ENCODE measurements at places on chromosomes 2 and 18.

GRCh38 chr2:112153179-112153490 is 14.9 kb downstream of the FBLN7 start:
- no peak for DNase-seq

DNA sequence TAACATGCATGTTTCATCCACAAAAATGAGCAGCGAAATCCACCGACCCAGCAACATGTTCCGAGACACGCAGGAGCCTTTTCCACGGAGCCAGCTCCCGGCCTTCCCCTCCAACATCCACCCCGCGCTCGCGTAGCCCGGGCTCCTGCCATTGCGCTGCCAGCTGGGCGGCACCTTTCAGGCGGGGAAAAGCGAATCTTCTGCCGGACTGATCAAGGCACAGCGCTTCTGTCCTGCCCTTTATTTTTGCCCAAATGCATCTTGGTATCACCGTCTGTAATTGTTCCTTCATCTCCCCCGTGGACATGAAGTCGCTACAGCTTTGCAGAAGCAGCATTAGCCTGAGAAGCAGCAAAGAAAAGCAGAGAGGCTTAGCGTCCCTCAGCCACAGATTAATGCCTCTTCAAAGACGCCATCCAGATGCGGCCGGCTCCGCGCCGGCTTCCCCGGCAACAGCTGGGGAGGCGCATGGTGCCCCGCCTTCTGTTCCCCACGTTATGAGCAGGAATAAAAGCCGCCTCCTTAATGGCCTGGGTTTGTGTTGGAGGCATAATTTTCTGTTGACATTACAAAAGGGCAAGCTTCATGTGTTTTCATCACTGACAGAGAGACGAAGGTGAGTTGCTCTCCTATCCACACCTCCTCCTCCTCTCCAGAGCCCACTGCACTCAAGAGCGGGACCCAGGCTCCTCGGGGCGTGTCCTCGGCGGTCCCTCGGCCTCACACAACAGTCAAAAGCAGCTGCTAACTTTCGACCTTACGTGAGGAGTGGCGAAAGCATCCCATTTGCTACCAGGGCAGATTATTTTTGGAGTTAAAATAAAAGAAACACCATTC is 122.1 kb upstream of the SALL3 start:
- DNase-seq: no peak

GRCh38 chr2:44168681-44169154 is at the start of gene PPM1B:
PPM1B (plus strand) TSS chr2:44168875; CDS start chr2:44201200, 32,325 bp downstream.
- DNase-seq: no peak

DNA sequence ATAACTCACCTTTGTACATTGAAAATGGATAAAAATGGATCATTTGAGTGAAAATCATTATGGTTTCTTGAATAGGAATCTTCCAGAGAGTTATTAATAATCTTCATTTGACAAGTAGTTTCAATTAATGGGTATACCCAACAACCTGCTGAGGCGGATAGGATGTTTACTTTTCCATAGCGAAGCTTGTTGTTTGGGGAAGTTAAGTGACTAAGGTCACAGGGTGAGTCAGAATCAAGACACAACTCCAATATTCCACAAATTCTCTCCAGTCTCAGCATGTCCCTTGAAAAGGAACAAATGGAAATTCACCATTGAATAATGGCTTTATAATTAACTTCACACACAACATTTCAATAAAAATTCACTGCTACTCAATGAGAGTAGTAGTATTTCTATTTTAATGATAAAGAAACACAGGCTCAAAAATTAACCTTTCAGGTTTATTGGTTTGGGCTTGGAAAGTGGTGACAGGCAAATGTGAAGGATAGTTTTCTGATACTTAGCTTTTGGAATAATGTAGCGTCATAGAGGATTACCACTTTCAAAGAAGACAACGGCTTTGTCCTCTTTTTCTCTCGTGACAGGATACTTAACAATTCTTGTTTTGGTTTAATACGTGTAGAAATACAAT is 211.3 kb downstream of the GPD2 start:
- DNase-seq: no peak

GRCh38 chr18:48293954-48294898 is 115.0 kb downstream of the ZBTB7C start:
- DNase-seq: no peak

GRCh38 chr2:175929850-175930249 is 72.2 kb downstream of the LNPK start:
- DNase-seq: no peak

DNA sequence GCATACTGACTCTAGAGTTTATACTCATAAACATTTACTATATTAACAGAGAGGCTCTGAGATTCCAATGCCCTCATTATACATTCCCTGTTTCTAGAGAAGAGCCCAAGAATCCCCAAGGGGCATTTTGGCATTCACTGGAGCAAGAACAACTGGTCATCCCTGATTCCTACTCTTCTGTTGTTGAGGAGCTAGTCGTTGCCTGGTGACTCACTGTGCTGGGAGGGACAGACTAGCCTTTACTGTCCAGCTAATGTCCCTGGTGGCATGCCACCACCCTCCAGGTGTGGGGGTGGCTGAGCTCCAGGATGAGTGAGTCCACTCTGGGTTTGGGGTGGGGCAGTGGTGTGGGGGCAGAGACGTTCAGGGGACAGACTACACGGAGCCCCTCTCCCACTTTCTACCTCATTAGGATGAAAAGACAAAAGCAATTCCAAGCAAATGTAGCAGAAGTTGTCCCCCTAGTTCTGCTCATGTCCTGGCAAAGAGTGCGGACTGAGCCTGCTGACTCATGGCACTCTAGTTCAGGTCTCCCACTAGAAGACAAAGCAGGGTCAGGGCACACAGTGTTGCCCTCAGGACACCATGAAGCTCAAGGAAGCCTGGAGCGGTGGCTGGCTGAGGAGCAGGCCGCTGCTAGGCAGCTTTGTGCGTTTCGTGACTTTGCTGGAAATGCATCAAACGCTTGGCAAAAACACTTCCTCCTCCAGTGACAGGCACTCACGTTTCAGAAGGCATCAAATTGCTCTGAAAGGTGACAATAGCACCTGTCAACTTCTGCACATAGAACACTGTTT is 49.4 kb downstream of the RHOB start:
- DNase-seq: no peak

DNA sequence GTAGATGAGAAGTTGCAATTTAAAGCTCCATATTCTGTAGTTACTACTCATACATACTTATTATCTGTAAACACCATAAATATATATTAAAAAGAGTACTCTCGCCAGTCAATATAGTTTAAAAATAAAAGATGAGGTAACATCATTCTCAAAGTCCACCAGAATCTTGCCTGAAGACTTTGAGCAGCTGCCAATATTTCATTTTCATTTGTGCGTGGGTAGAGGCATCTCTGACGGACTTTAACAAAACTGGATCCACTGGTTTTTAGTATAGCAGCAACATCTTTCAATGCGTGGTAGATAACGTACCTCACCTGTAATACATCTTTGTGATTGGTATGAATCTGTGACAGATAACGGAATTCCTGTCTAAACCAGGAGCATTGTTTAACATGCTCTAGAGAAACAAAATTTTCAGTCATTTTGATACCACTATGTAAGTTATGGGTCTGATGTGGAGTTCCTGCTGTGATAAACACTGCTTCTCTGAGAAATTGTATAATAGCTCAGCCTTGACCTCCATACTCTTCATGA is 45.0 kb downstream of the WDR75 start:
- no peak for DNase-seq

DNA sequence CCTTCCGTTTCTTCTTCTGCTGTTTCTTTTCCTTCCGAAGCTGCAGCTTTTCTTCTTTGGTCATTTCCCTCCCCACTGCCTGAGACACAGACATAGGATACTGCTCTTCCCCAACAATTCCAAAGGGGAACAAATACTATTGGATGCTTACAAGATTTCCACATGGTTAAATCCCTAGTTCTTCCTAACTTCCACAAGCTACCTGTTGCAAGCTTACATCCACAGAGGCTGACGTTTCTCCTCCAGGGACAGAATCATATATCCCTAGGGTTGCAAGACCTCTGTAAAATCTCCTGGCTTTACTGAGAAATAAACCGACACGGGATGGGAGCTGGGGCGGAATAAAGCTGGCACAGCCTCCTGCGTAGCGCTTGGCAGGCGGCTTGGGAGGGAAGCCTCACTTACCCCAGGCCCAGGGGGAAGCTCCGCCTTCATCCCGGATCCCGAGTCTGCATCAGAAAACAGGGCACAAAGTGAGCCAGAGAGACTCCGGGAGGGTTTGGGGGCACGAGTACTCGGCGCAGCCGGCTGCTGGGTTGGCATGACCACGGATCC is 590 bp downstream of the EIF2B4 start:
- no peak for DNase-seq

- DNase-seq: no peak
These were observed 7.3 kb upstream of the SLC39A10 start for GRCh38 chr2:195649629-195650190.

GRCh38 chr18:34959211-34959829 is 81.9 kb upstream of the MAPRE2 start:
- no peak for DNase-seq

DNA sequence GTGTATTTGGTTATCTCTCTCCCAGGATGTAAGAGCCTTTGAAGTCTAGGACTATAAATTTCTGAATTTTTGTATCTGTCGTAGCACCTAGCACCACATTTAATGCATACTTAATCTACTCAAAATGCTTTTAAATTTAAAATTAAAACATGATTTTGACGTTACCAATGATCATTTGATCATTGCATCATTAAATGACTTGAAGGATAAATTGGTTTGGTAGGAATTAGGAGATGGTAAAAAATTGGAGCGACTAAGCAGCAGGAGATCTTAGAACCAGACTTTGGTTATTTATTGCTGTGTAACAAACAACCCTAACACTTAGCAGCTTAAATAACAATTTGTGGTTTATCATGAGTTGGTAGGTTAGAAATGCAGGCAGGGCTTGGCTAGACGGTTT is 84.9 kb downstream of the MYO3B start:
- no peak for DNase-seq

DNA sequence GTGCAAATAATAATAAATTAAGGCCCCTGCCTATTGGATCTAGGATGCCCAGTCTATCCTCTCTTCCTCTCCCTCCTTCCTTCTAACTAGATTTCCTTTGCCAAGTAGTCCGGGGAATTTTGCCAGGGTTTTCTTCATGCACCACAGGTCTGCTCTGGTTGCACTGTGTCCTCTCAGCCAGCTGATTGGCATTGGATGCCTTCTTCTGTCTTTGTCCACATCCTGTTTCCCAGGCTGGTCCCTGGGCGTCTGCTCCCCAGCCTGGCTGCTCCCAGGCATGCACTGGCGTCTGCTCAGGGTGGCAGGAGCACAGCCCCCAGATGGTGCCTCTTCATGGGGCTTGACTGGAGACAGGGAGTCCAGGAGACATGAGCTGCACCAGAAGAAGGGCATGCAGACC is 66.4 kb downstream of the GALR1 start:
- no peak for DNase-seq

GRCh38 chr2:60719331-60719730 is 36.7 kb upstream of the PAPOLG start:
- no peak for DNase-seq

DNA sequence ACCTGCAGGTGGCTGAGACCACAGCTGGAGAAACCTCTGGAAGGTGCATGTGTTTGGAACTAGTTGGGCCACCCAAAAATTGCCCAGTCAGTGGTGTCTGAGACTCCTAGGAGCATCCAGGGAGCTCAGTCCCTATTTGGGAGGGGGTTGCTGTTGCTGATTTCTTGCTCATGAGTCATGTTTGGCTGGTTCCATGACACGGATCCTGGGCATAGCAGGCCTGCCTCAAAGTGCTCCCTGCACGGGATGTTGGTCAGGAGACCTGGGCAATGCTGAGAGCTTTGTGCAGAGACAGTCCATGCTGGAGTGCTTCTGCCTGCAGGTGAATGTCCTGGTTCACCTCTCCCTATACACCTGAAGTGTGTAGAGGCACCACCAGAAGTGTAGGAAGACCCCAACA is 194.2 kb downstream of the GLI2 start:
- DNase-seq: no peak

GRCh38 chr2:70767699-70768589 is at the start of gene ADD2:
ADD2 (minus strand) TSS chr2:70768200; CDS start chr2:70706408, 61,792 bp downstream.
- no peak for DNase-seq

- DNase-seq: no peak
These were observed 34.9 kb upstream of the PTPN4 start for GRCh38 chr2:119724656-119725485.

- DNase-seq: no peak
These were observed 205.4 kb downstream of the HDAC4 start for GRCh38 chr2:239195318-239195871.

DNA sequence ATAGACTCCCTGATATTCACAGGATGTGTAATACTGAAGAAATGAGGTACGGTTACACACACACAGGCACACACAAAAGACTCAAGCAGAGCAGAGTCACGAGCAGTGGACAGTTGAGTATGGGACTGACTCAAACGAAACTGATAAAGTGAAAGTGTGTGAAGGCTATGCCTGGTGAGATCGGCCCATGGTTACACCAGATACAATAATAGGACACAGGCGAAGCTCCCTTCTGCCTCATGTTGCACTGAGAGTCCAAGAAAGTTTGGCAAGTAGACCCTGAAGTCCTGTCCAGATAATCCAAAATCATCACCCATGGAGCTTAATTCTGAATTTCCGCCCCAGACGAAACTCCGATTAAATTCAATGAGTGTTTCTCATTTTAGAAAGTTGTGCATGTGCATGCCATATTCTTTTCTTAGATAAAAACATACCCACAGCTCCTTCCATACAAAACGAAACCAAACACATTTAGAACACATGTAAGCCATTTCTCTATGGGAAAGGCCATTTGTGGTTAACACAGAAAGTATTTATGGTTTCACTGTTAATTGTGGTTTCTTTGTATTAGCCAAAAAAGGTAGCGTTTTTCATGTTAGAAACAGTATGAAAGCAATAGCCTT is 567.6 kb downstream of the PLCL1 start:
- no peak for DNase-seq

GRCh38 chr2:196528486-196529223 is 110.9 kb upstream of the CCDC150 start:
- DNase-seq: no peak

- DNase-seq: no peak
These were observed 106.9 kb upstream of the ATL2 start for GRCh38 chr2:38483776-38484501.

DNA sequence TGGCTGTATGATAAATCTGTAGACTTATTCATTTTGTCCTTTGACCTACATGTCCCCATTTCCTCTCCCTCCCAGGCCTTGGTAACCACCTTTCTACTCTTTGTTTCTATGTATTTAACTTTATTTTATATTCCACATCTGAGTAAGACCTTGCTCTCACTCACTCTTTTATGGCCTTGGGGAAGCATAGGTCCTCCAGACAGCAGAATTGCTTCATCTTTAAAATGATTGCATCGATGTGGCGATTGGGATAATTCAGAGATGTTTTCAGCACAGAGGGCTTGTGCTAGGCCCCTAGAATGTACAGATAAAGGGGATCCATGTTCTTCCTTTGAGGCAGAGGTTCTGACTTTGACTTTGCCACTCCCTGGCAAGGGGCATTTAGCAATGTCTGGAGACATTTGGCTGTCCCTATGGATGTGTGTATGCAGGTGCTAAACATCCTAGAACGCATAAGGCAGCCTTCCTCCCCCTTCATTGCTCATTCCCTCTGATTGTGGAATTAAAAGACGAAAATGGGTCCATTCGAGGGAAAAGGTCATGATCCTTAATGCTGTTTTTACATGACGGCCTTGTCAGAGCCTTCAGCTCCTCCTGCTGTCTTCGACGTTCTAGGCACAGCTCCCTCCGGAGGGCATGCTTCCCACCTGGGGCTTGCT is 1.2 kb upstream of the GPR39 start:
- no peak for DNase-seq
